ENCODE measurements at places on chromosomes 13 and 19.

DNA sequence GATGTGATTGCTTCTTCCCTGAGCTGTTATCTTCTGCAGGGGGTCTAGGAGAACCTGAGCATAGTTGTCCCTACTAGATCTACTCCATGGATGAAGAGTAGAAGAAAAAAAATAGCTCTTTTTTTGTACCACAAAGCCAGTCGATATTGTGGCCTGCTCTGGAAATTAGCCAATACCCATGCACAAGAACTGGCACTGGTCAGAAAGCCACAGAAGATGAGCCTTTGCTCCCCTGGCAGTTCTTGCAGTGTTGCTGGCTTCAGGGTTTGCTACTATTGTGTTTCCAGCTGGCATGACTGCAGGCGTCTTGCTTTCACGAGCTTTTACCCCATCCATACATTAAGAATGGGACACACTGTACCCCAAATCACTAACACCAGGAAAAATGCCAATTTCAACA is 547.7 kb upstream of the KLF12 start:
- DNase-seq, result no peak
- H3K27ac ChIP-seq, result no peak overlapping the region
- no peaks in the 10 kb centered on the region for H3K36me3 ChIP-seq

GRCh38 chr13:112639521-112639920 is 50.3 kb upstream of the ATP11A start:
- H3K36me3 ChIP-seq, result no peaks in the 10 kb centered on the region
- H3K27me3 ChIP-seq, result no peaks in the 10 kb centered on the region
- H3K4me1 ChIP-seq, result no peaks in the 10 kb centered on the region
- no peak overlapping the region for H3K4me3 ChIP-seq

GRCh38 chr13:91482427-91482826 is 84.0 kb downstream of the GPC5 start:
- no peaks in the 10 kb centered on the region for H3K27me3 ChIP-seq
- H3K27ac ChIP-seq, result no peak overlapping the region
- no peak for DNase-seq
- no peak overlapping the region for H3K4me3 ChIP-seq

GRCh38 chr19:5705552-5705951 is 14.4 kb downstream of the LONP1 start:
- peaks cover 68% of the 10 kb centered on the region for H3K36me3 ChIP-seq
- no peak overlapping the region for H3K4me3 ChIP-seq

GRCh38 chr13:77305266-77305665 is 21.6 kb downstream of the MYCBP2 start:
- peak overlapping the region; percentile 10 for H3K27ac ChIP-seq
- H3K4me3 ChIP-seq, result no peak overlapping the region
- no peak for DNase-seq
- H3K36me3 ChIP-seq, result no peaks in the 10 kb centered on the region
- peaks cover 59% of the 10 kb centered on the region for H3K4me1 ChIP-seq
- no peaks in the 10 kb centered on the region for H3K27me3 ChIP-seq

DNA sequence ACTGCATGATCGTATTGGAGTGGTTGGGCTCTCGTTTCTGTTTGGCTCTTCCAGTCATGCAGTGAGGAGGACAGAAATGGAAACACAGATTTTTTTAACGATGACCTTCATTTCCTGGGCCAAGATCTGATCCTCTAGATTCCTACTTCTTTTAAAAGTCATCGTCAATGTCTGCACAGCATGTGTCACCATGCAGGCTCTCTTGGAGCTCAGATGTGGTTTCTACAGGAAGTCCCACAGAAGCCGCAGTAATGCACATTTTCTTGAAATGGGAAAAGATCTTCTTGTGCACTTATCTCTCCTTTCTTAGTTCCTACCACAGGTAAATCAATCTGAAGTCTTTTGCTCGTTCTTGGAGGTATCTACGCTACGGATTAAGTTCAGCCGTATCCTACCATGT is 626.9 kb downstream of the EFNB2 start:
- no peaks in the 10 kb centered on the region for H3K36me3 ChIP-seq
- no peak overlapping the region for H3K27ac ChIP-seq
- no peak for DNase-seq
- no peaks in the 10 kb centered on the region for H3K27me3 ChIP-seq
- H3K4me1 ChIP-seq, result peaks cover 27% of the 10 kb centered on the region

DNA sequence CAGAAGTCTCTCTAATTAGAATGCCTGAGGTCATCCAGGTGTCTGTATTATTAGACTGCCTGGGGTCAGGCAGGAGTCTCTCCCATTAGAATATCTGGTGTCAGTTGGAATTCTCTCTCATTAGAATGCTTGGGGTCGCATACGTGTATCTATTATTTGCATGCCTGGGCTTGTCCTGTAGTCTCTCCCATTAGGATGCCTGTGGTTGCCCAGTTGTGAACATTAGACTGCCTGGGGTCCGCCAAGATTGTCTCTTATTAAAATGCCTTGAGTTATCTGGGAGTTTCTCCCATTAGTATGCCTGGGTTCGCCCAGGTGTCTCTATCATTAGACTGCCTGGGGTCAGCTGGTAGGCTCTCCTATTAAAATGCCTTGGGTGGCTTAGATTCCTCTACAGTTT is 1494.7 kb downstream of the UQCRFS1 start:
- H3K27me3 ChIP-seq, result no peaks in the 10 kb centered on the region
- no peaks in the 10 kb centered on the region for H3K36me3 ChIP-seq
- H3K27ac ChIP-seq, result no peak overlapping the region
- no peak overlapping the region for H3K4me3 ChIP-seq

GRCh38 chr13:51895906-51896888 is 34.4 kb downstream of the CCDC70 start:
- peak; percentile 72 for DNase-seq
- H3K27me3 ChIP-seq, result no peaks in the 10 kb centered on the region
- H3K4me3 ChIP-seq, result no peak overlapping the region
- H3K27ac ChIP-seq, result no peak overlapping the region
- H3K4me1 ChIP-seq, result no peaks in the 10 kb centered on the region
- H3K36me3 ChIP-seq, result no peaks in the 10 kb centered on the region

DNA sequence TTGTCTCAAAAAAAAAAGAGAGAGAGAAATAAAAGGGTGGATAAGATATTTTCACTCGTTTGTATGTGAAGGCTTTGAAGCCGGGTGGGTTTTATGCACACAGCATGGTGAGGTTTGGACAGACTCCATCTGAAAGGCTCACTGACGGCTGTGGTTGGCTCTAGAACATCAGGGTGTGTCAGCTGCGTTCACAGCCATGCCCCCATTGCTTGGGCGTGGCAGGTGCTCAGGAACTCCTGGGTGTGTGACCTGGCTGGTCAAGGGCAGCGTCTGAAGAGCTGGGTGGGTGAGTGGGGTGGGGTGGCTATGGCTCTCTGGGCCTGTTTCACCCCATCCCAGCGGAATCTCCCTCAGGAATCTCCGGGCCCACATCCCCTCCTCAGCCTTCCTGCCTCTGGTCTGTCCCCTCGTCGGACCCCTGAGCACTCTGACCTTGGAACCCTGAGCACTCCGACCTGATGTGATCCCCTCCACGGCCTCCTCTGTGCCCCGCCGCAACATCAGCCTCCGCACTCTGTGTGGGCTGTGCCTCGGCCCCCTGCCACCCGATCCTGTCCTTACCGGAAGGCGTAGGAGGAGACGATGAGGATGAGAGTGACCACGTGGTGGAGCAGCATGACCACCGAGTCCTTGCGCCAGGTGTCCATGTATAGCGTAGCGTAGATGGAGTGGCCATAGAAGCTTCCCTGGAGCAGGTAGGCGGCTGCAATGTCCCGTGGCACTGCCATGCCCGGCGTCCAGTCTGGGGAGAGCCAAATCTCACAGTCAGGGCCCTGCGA is 12.2 kb downstream of the CERS1 start:
- H3K4me1 ChIP-seq, result no peaks in the 10 kb centered on the region
- H3K27me3 ChIP-seq, result no peaks in the 10 kb centered on the region
- H3K4me3 ChIP-seq, result no peak overlapping the region
- no peaks in the 10 kb centered on the region for H3K36me3 ChIP-seq

GRCh38 chr13:45909673-45910072 is 58.1 kb upstream of the SIAH3 start:
- no peak overlapping the region for H3K4me3 ChIP-seq
- no peak for DNase-seq
- H3K27ac ChIP-seq, result no peak overlapping the region
- H3K36me3 ChIP-seq, result no peaks in the 10 kb centered on the region

DNA sequence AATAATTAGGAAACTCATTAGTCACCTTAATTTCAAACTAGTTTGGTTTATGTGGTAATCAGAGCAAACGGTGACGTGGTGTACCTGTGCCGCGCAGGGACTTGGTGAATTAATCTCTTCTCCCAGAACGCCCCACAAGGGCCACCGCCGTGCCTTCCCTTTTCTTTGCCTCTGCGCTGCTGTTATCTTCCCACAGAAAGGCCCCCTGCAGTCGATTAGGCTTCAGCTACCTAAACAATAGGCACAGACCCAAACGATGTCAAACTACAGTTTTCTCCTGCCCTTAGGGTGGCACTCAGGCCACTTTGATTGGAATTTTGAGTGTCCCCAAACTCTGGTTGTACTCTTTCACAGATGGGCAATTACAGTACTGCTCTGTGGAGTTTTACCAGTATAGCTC is 115.5 kb downstream of the GGACT start:
- no peaks in the 10 kb centered on the region for H3K4me1 ChIP-seq
- H3K36me3 ChIP-seq, result no peaks in the 10 kb centered on the region
- H3K27ac ChIP-seq, result no peak overlapping the region
- H3K4me3 ChIP-seq, result no peak overlapping the region
- H3K27me3 ChIP-seq, result no peaks in the 10 kb centered on the region

- H3K4me3 ChIP-seq, result no peak overlapping the region
- no peaks in the 10 kb centered on the region for H3K36me3 ChIP-seq
- no peaks in the 10 kb centered on the region for H3K4me1 ChIP-seq
- DNase-seq, result no peak
- H3K27me3 ChIP-seq, result no peaks in the 10 kb centered on the region
- no peak overlapping the region for H3K27ac ChIP-seq
Measured at GRCh38 chr13:27583645-27584044, 36.7 kb downstream of the LNX2 start.

GRCh38 chr13:110044551-110045111 is 258.2 kb upstream of the IRS2 start:
- no peaks in the 10 kb centered on the region for H3K36me3 ChIP-seq
- H3K27ac ChIP-seq, result no peak overlapping the region
- H3K27me3 ChIP-seq, result no peaks in the 10 kb centered on the region
- H3K4me1 ChIP-seq, result no peaks in the 10 kb centered on the region

All from vagina (tissue), 2 donors.